Stimulated activated naive CD4-positive, alpha-beta T cell treated with Interleukin-2 at 50 U/mL for 16 hours (primary cell): ENCODE measurements at places on chromosomes 4 and X.

- no peak for DNase-seq
Measured at GRCh38 chr4:34245276-34245675, 1999.0 kb downstream of the ARAP2 start.

DNA sequence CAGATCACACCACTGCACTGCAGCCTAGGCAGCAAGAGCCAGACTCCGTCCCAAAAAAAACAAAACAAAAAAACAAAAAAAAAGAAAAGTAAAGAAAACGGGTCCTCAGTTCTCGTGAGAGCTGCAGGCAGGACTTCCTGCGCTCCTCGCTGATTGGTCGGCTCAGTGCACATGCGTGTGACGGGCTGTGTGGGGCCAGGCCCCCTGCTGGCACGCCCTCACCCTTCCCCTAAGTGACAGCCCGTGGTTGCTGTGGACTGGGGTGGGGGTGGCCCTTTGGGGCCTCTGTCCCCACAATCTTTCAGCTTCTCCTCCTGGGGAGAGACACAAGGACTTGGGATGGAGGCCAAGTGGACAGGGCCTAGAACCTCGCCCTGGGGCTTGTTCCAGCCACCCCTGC, at the start of gene FAM9B:
Gene FAM9B (minus strand): TSS at position 139 of the 400 bp plus-strand sequence. CDS start 1,141 bp downstream, outside the sequence.
- no peak for DNase-seq

- no peak for DNase-seq
Measured at GRCh38 chr4:95505799-95506198, 43.0 kb downstream of the UNC5C start.

DNA sequence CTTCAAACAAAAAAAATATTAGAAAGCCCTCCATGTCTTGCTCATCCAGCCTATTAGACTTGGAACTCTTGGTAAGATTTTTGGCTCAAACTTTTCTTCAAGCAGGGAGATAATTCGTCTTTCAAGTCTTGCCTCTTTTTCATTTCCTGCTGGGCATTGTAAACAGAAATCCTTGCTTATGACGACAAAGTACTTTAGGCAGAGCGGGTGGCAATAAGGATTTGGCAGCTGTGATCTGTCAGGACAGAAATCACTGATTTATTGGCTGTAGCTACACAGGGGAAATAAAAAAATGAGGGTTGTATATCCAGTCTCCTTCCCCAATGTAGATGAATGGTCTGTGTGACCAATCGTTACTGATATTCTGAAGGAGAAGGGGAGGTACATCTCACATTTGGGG, 121.6 kb downstream of the SLC4A4 start:
- DNase-seq: no peak

DNA sequence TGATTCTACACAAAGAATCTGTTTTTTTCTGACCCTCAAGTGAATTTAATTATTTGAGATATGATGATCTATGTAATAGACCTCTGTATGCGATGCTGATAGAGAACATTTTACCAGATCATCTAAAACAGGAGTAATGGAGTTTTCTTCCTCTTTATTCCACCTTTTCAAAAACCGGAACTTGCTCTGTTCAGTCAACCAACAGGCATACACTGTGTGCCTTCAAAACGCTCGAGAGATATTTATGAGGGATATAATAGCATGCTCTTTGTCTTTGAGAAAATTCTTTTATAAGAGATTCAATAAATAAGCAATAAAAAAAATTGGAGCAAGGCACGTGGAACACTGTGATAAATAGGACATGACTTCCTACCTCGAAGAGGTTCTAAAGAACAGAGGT, 2.0 kb downstream of the NYX start:
- no peak for DNase-seq

GRCh38 chrX:41789374-41789773, 65.4 kb downstream of the GPR82 start:
- no peak for DNase-seq

DNA sequence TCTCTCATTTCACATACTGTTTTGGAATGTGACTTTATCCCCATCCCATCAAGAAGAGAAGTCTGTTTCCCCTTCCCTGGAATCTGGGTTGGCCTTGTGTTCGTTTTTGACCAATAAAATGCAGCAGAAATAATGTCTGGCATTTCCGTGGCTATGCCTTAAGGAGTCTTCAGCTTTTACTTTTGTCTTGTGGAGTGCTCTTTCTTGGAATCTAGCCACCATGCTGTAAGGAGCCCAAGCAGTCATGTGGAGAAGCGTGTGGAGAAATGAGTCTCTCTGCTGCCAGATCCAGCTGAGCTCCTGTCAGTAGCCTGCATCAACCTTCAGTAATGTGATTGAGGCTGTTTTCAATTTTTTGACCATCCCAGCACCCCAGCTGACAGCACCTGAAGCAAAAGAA, 84.4 kb upstream of the ARMCX2 start:
- DNase-seq: no peak

DNA sequence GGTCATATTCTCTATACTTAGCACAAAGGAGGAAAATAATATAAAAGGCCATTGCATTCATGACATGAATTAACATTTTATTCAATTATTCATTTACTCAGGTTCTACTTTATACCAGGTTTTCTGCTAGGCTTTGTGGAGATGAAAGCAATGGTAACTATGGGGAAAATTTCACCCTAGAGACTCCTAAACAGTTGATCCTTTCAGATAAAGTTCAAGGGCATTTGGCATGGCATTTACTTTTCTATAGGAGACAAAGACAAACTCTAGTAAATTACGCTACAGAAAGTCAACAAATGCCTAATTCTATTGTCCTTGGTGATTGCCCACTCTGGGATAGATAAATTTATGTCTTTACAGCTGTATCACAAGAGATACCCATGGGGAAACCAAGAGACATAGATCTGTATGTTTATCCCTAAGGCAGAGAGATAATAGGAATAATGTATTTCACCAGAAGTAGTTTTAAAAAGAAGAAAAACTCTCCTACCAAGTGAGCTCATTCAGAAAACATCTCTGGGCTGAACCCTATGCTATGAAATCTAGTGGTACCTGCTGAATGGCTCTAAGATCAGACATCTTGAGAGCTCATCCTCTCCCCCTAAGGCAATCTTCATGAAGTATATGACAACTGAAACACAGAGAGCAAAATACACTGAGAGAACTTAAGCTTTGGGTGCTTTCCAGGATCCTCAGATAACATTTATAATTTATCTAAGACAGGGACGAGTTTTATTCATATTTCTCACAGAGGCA, 316.7 kb downstream of the ANTXR2 start:
- no peak for DNase-seq

- no peak for DNase-seq
Measured at GRCh38 chr4:139247241-139247640, 32.8 kb downstream of the MGARP start.

GRCh38 chrX:118350706-118351105, 4.8 kb downstream of the WDR44 start:
- DNase-seq: no peak

DNA sequence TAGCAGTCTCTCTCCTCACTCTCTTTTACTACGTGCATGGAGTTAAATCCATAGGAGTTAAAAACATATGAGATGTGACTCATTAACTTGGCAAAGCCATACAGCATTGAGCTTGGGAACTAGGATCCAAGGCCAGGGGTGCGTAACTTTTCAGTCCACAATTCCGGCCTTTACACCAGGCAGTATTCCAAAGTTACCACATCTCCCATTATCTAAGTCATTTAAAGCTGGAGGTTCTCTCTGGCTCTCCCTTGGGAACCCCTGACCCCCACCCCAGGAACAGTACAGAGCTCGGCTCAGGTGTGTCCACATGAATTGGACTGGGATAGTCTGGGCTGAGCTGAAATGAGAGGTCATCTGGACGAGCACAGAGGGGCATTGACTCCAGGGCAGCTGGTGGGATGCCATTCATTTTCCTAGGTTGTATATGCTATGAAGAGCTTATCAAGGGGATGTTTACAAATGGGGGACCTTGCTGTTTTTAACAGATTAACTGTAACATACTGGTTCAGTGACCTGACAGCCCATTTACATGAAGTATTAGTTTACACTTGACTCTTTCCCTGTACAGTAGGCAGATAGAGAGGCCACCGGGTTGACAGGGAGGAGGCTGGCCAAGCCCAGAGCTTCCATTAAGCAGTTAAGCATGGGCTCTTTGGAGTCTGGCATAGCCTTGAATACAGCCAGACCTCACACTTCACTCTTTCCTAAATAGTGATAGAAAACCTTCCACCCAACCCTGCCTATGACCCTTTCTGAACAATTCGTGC, 128.8 kb downstream of the RAB28 start:
- no peak for DNase-seq

- no peak for DNase-seq
Measured at GRCh38 chr4:149370785-149371420, 444.7 kb downstream of the IQCM start.

- no peak for DNase-seq
Measured at GRCh38 chr4:127049526-127049925, 583.2 kb upstream of the INTU start.

GRCh38 chrX:75603833-75604232, 81.0 kb upstream of the ZDHHC15 start:
- no peak for DNase-seq

- no peak for DNase-seq
Measured at GRCh38 chrX:119503484-119503861, 35.2 kb downstream of the SLC25A5 start.

DNA sequence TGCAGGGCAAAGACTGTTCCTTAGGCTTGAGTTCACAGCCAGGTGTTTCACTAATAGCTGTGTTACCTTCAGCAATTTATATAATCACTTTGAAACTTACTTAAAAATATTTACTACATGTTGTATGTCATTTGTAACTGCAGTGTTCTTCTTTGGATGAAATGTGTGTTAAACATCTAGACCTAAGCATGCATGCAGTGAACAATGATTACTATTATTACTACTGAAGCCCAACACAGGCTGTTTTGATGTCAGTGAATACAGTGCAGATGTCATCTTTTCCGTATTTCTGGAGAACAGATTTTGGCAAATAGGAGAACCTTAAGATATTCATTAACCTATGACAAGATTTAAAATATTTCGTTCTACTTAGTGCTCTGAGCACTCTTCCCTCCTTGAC, 101.8 kb upstream of the ANK2 start:
- no peak for DNase-seq

- no peak for DNase-seq
Measured at GRCh38 chr4:94653984-94654609, 103.7 kb upstream of the BMPR1B start.

DNA sequence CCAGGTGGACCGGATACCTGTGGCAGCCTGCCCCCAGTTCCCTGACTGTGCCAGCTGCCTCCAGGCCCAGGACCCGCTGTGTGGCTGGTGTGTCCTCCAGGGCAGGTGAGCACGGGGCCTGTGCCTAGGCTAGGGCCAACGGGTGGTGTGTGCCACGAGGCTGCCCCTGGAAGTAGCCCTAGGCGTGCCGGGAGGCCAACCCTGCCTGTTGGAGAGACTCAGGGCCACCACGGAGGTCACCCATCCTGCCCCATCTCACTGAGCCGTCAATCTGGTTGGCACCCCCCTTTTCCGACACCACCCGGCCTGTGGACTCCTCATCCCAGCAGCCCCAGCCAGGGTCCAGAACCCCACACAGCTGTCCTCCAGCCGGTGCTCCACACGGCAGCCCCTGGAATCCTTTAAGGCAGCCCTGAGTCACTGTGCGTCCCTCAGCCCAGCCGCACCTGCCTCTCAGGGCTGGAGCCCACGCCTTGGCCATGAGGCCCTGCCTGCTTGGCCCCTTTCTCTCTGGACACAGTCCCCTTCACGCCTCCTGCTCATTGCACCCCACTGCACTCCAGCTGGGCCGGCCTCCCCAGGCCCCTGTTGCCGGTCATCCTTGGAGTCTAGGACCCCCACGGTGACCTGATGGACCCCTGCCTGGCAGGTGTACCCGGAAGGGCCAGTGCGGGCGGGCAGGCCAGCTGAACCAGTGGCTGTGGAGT, 5.3 kb downstream of the PLXNB3 start:
- no peak for DNase-seq

GRCh38 chrX:47146121-47146935, 1.3 kb downstream of the RBM10 start:
- no peak for DNase-seq

DNA sequence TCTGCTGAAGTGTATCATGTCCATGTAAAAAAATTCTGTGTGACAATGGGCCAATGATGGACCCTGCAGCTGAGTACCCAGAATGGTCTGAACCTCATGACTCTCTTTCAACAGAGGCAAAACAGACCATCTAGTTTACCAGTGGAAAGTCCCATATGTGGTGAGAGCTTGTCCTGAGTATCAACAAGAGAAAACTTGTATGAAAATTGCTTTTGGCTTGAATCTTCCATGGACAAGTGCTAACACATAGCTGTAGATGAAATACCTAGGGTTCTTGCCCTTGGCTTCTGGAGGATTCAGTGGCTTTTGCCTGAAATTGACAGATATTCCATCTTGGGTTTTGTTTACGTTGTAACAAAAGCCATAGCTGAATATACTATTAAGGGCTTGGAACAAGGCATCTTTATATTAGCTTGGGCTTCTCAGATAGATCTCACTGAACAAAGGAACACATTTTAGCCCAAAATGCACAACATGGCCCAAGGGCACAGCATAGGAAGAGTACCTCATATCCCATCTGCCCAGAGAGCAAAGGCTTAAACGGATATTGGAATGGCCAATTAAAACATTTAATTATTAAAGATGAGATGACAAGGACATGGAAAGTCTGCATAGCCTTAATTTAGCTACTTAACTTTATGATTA, 128.5 kb upstream of the HPGD start:
- DNase-seq: no peak

- DNase-seq: no peak
Measured at GRCh38 chr4:37244583-37245390, at the start of gene NWD2. Gene NWD2, plus strand, starts transcription at chr4:37244743. Its CDS starts 325 bp downstream, at chr4:37245068.

DNA sequence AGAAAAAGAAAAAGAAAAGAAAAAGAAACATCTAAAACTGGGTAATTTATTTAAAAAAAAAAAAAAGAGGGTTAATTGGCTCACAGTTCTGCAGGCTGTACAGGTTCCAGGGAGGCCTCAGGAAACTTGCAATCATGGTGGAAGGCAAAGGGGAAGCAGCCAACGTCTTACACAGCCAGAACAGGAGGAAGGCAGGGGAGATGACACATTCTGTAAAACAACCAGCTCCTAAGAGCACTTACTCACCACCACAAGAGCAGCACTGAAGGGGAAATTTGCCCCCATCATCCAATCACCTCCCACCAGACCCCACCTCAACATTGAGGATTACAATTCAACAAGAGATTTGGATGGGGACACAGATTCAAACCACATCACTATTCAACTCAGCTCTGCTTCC, 36.8 kb upstream of the TMEM184C start:
- no peak for DNase-seq

GRCh38 chr4:124635331-124635730, 77.2 kb downstream of the ANKRD50 start:
- DNase-seq: no peak

- DNase-seq: peak; percentile 7
Measured at GRCh38 chr4:56158483-56158882, 209.7 kb downstream of the CEP135 start.

DNA sequence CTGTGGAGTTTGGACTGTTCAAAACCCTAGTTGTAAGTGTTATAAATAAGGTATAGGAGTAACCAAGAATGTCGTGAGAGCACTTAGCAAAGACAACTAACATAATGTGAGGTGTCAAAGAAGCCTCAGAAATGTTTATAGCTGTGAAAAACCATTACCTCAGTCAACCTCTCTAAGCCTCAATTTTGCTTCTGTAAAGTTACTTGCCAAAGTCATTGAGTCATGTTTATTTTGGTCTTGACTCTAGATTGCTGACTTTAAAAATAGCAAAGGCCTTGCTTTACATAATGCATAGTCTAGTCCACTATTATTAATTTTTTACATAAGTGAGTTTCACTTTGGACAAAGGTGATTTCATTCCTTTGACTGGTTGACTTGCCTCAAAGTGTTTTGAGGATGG, 257.6 kb upstream of the CXXC4 start:
- DNase-seq: no peak

GRCh38 chrX:12949927-12950656, 24.8 kb upstream of the TMSB4X start:
- peak; percentile 76 for DNase-seq

GRCh38 chrX:137574102-137574783, 8.3 kb downstream of the ZIC3 start:
- DNase-seq: no peak
